HFFc6 (cell line): ENCODE measurements at places on chromosomes 2 and 18.

- H3K27me3 ChIP-seq = no peaks in the 10 kb centered on the region; the same call in 1 of the 2 replicates
- H3K36me3 ChIP-seq = no peaks in the 10 kb centered on the region
- no peak overlapping the region for H3K27ac ChIP-seq
- DNase-seq = no peak
- H3K4me3 ChIP-seq = no peak overlapping the region
- no peaks in the 10 kb centered on the region for H3K4me1 ChIP-seq
Observed at GRCh38 chr18:78459668-78460067, 520.0 kb upstream of the SALL3 start.

- no peak overlapping the region for H3K27ac ChIP-seq
- H3K36me3 ChIP-seq = no peaks in the 10 kb centered on the region
- H3K27me3 ChIP-seq = peaks cover 1% of the 10 kb centered on the region
- peaks cover 14% of the 10 kb centered on the region for H3K4me1 ChIP-seq
- no peak overlapping the region for H3K4me3 ChIP-seq
- no peak for DNase-seq
Observed at GRCh38 chr2:191968120-191968519, 121.2 kb upstream of the CAVIN2 start.

- peak overlapping the region; percentile 10; the same call in 1 of the 2 replicates for H3K4me3 ChIP-seq
- DNase-seq = no peak
Observed at GRCh38 chr2:189147989-189148388, 31.6 kb downstream of the COL5A2 start.

- H3K27ac ChIP-seq = no peak overlapping the region
- no peaks in the 10 kb centered on the region for H3K36me3 ChIP-seq
- peaks cover 4% of the 10 kb centered on the region for H3K27me3 ChIP-seq
- peaks cover 9% of the 10 kb centered on the region for H3K4me1 ChIP-seq
Observed at GRCh38 chr2:208130712-208131110, 1.1 kb upstream of the CRYGC start.

- DNase-seq = no peak
- peaks cover 8% of the 10 kb centered on the region for H3K4me1 ChIP-seq
- H3K27me3 ChIP-seq = no peaks in the 10 kb centered on the region; the same call in 1 of the 2 replicates
- no peak overlapping the region for H3K27ac ChIP-seq
- no peak overlapping the region for H3K4me3 ChIP-seq
- peaks cover 5% of the 10 kb centered on the region; the same call in 1 of the 2 replicates for H3K36me3 ChIP-seq
Observed at GRCh38 chr2:223788826-223789225, 48.6 kb downstream of the AP1S3 start.

DNA sequence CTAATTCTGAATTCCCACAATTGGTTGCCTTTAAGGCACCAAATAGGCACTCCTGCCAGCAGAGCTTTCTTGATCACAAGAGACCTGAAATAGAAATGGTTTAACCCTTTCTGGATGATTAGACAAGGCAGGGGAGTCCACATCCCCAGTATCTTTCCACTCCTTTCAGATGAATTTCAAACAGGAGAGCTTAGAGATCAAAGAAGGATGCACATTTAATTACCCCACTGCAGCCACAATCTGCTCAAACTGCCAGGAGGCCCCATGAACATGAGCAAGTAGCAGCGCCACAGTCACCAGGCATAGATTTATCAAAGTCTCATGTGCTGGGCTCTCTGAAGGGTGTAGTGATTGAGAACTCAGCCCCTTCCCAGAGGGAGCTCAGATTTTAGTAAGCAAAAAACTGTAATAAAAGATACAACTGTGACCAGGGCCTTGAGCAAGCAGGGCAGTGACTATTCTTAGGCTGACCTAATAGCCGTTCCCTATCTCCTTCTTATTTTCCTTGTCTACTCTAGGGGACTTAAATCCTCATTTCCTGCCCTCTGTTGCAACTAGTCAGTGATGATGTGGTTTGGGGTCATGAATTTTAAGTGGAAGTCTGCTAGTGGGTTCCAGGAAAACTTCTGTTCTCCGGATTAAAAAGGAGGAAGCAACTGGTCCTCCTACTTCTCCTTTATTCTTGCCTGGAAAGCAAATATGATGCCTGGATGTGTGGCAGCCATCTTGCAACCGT lies 53.7 kb downstream of the SLC4A3 start:
- peaks cover 64% of the 10 kb centered on the region for H3K4me1 ChIP-seq
- H3K27me3 ChIP-seq = no peaks in the 10 kb centered on the region; the same call in 1 of the 2 replicates
- peaks cover 12% of the 10 kb centered on the region; the same call in 1 of the 2 replicates for H3K36me3 ChIP-seq
- no peak for DNase-seq
- H3K4me3 ChIP-seq = peak overlapping the region; percentile 35; the same call in 1 of the 2 replicates

DNA sequence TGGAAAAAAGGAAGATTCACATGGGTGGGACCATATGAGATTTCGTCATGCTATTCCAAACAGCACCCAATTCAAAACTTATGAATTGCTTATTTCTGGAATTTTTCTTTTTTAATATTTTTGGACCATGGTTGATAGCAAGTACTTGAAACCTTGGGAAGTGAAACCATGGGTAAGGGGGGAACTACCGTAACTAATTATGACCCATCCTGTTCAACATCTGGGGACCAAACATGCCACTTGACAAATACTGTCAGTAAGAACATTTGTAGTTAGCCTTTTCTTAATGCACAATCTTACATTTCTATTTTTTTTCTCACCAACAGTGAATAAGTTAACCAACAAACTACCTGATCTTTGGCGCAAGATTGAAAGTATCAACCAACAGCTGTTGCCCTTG lies 105.7 kb upstream of the TTC39C start:
- H3K4me3 ChIP-seq = no peak overlapping the region
- no peaks in the 10 kb centered on the region for H3K36me3 ChIP-seq
- no peak overlapping the region for H3K27ac ChIP-seq
- H3K27me3 ChIP-seq = no peaks in the 10 kb centered on the region
- peaks cover 22% of the 10 kb centered on the region for H3K4me1 ChIP-seq
- DNase-seq = no peak

GRCh38 chr2:95017836-95018235 lies 7.7 kb upstream of the MAL start:
- H3K27me3 ChIP-seq = peaks cover 65% of the 10 kb centered on the region
- H3K4me3 ChIP-seq = no peak overlapping the region
- H3K4me1 ChIP-seq = no peaks in the 10 kb centered on the region
- DNase-seq = no peak
- no peak overlapping the region for H3K27ac ChIP-seq

- no peaks in the 10 kb centered on the region for H3K4me1 ChIP-seq
- H3K4me3 ChIP-seq = no peak overlapping the region
- no peak for DNase-seq
- H3K27me3 ChIP-seq = peaks cover 61% of the 10 kb centered on the region
Observed at GRCh38 chr2:219002395-219003266, 9.4 kb upstream of the CRYBA2 start.

GRCh38 chr2:36371070-36371874 lies 15.7 kb downstream of the CRIM1 start:
- peak; percentile 34 for DNase-seq
- H3K4me3 ChIP-seq = peak overlapping the region; percentile 75
- H3K27me3 ChIP-seq = peaks cover 11% of the 10 kb centered on the region
- peaks cover 68% of the 10 kb centered on the region for H3K36me3 ChIP-seq
- H3K27ac ChIP-seq = peak overlapping the region; percentile 78
- H3K4me1 ChIP-seq = peaks cover 100% of the 10 kb centered on the region

DNA sequence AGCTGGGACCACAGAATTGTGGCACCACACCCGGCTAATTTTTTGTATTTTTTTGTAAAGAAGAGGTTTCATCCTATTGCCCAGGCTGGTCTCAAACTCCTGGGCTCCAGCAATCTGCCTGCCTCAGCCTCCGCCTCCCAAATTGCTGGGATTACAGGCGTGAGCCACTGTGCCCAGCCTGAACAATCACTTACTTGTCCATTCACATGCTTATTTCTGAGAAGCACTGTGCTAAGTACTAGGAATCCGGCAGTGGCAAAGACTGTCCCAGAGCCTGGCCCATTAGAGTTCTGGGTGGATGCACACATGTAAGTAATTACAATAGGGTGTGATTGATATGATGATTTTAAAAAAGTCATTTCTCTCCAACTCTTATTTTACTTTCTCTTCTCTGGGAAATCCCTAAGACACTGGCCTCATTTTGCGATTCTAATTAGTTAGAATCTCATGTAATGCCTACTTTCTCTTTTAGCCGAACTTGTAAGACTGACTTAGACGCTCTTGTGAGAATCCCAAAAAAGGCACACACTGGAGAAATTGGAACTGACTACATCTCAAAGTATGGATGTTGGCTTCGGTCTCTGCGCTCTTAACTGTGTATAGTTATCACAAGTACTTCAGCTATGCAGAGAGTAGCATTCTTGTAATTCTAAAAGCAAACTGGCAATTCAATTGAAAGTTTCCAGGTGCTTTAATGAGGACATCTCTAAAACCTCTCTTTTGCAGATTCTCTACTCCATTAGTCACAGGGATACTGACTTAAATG lies 567.7 kb downstream of the DCC start:
- no peak for DNase-seq
- no peaks in the 10 kb centered on the region for H3K27me3 ChIP-seq
- no peaks in the 10 kb centered on the region for H3K36me3 ChIP-seq
- no peaks in the 10 kb centered on the region for H3K4me1 ChIP-seq
- no peak overlapping the region for H3K27ac ChIP-seq
- no peak overlapping the region for H3K4me3 ChIP-seq

GRCh38 chr2:238784671-238785527 lies 63.0 kb upstream of the TWIST2 start:
- peaks cover 60% of the 10 kb centered on the region for H3K4me1 ChIP-seq
- peak overlapping the region; percentile 95 for H3K27ac ChIP-seq

- no peak overlapping the region; the same call in 1 of the 2 replicates for H3K27ac ChIP-seq
- H3K36me3 ChIP-seq = peaks cover under 1% of the 10 kb centered on the region; the same call in 1 of the 2 replicates
- DNase-seq = no peak
- no peaks in the 10 kb centered on the region; the same call in 1 of the 2 replicates for H3K27me3 ChIP-seq
- peaks cover 73% of the 10 kb centered on the region for H3K4me1 ChIP-seq
Observed at GRCh38 chr18:76414936-76415621, 80.0 kb downstream of the ZNF516 start.

DNA sequence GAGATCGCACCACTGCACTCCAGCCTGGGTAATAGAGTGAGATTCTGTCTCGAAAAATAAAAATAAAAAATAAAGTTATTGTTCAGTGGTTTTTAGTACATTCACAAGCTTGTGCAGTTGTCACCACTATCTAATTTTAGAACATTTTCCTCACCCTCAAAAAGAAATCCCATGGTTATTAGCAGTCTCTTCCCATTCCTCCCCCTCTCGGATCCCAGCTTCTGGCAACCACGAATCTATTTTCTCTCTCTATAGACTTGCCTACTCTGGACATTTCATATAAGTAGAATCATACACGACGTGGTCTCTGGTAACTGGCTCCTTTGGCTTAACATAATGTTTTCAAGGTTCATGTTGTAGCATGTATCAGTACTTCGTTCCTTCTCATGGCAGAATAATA lies 38.6 kb downstream of the CABLES1 start:
- H3K27ac ChIP-seq = no peak overlapping the region
- no peaks in the 10 kb centered on the region for H3K36me3 ChIP-seq
- no peak overlapping the region for H3K4me3 ChIP-seq
- H3K27me3 ChIP-seq = peaks cover 5% of the 10 kb centered on the region
- DNase-seq = no peak

GRCh38 chr2:137842430-137842829 lies 121.8 kb upstream of the HNMT start:
- no peak overlapping the region for H3K4me3 ChIP-seq
- no peak for DNase-seq
- H3K27ac ChIP-seq = no peak overlapping the region
- no peaks in the 10 kb centered on the region for H3K36me3 ChIP-seq
- H3K4me1 ChIP-seq = no peaks in the 10 kb centered on the region

- H3K4me1 ChIP-seq = no peaks in the 10 kb centered on the region
- H3K36me3 ChIP-seq = peaks cover 5% of the 10 kb centered on the region; the same call in 1 of the 2 replicates
- no peak overlapping the region for H3K27ac ChIP-seq
- DNase-seq = no peak
Observed at GRCh38 chr2:128841803-128842202, 523.1 kb upstream of the HS6ST1 start.

GRCh38 chr2:126828491-126828890 lies 70.2 kb upstream of the TEX51 start:
- H3K27me3 ChIP-seq = peaks cover 9% of the 10 kb centered on the region
- no peak overlapping the region for H3K27ac ChIP-seq
- no peak overlapping the region for H3K4me3 ChIP-seq

DNA sequence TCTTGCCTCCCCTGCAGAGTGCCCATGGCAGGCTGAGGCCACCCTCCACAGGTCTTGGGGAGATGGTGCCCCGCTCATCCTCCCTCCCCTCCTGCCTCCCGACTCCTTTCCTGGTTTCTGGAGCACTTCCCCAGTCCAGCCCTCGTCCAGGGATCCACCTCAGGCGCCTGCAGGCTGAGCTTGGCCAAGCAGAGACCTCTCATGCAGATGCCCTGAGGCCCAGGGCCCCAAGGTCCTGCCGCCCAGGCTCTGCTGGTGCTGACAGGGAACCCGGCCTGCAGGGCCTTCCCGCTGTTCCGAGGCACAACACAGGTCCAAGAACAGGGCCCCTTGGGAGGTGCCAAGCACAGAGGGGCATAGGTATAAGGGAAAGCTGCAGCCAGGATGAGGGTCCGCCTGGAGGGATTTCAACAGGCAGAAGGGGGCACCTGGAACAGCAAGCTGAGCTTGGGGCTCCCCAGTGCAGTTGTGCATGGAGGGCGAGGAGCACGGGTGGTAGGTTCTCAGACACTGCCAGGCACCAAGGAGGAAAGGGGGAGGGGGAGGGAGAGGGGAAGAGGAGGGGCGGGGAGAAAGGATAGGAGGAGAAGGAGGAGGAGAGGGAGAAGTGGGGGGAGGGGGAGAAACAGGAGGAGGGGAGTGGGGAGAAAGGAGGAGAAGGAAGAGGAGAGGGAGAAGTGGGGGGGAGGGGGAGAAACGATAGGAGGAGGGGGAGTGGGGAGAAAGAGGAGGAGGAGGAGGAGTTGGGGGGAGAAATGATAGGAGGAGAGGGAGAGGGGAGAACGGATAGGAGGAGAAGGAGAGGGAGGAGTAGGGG lies 1.2 kb upstream of the ANO7 start:
- H3K36me3 ChIP-seq = no peaks in the 10 kb centered on the region
- no peak overlapping the region for H3K4me3 ChIP-seq
- no peak overlapping the region for H3K27ac ChIP-seq

- no peak overlapping the region for H3K4me3 ChIP-seq
- H3K4me1 ChIP-seq = peaks cover 9% of the 10 kb centered on the region
- H3K27ac ChIP-seq = no peak overlapping the region
- peak; percentile 12 for DNase-seq
- H3K36me3 ChIP-seq = no peaks in the 10 kb centered on the region
Observed at GRCh38 chr2:80489717-80490116, 185.2 kb upstream of the LRRTM1 start.

DNA sequence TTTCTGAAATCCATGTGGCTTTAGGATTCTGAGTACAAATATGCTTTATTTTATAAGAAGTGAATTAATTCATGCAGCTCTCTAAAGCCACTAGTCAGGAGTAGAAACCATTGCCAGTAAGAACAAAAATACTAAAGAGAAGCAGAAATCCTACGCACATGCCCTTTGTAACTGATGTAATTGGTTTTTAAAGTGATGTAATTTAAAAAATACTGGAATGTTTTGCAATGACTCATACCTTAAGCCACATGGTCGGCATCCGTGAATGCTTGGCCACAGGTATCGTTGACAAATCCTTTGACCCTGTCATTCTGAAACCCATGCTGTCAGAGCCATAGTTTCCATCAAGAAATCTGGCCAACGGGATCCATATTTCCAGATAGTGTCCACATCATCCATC lies 213.3 kb downstream of the ACKR3 start:
- no peaks in the 10 kb centered on the region for H3K36me3 ChIP-seq
- H3K27ac ChIP-seq = no peak overlapping the region
- peaks cover 10% of the 10 kb centered on the region for H3K27me3 ChIP-seq
- DNase-seq = no peak
- H3K4me1 ChIP-seq = 0 out of 2 replicates have a peak, but pooled peaks cover 5% of the 10 kb centered on the region
- H3K4me3 ChIP-seq = no peak overlapping the region
